ENCODE measurements at places on chromosomes 7 and 10.

- no peak for DNase-seq
Observed at GRCh38 chr10:43573250-43574000, 991 bp downstream of the ZNF239 start.

GRCh38 chr10:50636618-50637579 is 13.1 kb upstream of the SGMS1 start:
- DNase-seq: no peak

GRCh38 chr10:122282253-122282671 is 11.2 kb downstream of the BTBD16 start:
- no peak for DNase-seq

DNA sequence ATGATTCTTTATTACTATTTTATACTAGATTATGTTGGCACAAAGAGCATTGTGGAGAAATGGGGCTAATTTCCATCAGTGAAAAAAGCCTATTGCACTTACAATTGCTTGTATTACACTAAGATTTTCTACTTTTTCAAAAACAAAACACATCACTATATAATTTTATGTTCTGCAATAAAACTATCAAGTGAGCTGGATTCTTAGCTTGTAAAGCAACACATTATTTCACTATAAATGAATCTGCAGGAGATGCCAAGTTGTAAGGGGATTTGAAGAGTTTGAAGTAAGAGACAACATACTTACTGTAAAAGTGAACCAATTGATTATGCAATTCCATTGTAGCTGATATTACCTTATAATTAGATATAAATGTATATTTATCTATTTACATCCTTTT is 333.3 kb upstream of the SEMA3D start:
- no peak for DNase-seq

GRCh38 chr10:119348516-119349240 is 141.3 kb downstream of the GRK5 start:
- DNase-seq: no peak

GRCh38 chr7:19114551-19114855 is 2.9 kb downstream of the TWIST1 start:
- no peak for DNase-seq

DNA sequence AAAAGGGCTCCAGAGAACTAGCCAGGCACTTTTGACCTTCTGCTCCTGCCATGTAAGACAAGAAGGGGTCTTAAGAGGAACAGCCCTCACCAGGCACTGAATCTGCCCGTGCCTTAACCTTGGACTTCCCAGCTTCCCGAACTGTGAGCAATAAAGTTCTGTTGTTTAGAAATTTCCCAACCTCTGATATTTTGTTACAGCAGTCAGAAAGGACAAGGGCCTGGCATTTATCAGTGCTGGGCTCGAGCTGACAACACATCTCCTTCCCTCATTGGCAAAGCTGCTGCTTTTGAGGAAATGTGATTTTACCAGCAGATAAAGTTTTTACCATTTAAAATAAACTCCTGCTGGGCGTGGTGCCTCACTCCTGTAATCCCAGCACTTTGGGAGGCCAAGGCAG is 103.5 kb downstream of the GPR26 start:
- no peak for DNase-seq

- no peak for DNase-seq
Observed at GRCh38 chr10:24495666-24496460, 227.8 kb downstream of the ARHGAP21 start.

GRCh38 chr7:47647181-47647917 is 65.4 kb upstream of the TNS3 start:
- no peak for DNase-seq

DNA sequence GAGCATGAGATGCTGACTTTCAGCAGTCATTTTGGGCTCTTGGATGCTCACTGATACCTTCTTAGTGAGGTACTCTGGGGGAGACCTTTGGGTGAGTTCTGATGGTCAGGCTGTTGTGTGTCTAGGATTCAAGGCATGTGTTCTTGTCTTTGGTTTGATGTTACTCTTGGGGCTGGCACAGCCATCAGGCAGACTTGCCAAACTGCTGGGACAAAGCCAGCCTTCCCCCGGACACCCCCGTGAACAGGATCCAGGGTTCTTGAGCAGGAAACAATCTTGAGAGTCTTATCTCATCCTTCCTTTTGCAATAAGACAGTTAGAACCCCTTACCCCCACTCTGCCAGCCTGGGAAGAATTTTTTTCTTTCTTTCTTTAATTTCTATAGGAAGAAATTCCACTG is 42.2 kb downstream of the SUFU start:
- no peak for DNase-seq

GRCh38 chr10:33422471-33423153 is 88.1 kb upstream of the NRP1 start:
- DNase-seq: no peak

Measured in activated CD4-positive, alpha-beta T cell treated with anti-CD3 and anti-CD28 coated beads for 1 hour (primary cell).